CD4-positive, alpha-beta T cell treated with Interleukin-12 subunit alpha and Interleukin-12 subunit beta, for 1 hour (primary cell): ENCODE measurements at places on chromosomes 12 and 14.

DNA sequence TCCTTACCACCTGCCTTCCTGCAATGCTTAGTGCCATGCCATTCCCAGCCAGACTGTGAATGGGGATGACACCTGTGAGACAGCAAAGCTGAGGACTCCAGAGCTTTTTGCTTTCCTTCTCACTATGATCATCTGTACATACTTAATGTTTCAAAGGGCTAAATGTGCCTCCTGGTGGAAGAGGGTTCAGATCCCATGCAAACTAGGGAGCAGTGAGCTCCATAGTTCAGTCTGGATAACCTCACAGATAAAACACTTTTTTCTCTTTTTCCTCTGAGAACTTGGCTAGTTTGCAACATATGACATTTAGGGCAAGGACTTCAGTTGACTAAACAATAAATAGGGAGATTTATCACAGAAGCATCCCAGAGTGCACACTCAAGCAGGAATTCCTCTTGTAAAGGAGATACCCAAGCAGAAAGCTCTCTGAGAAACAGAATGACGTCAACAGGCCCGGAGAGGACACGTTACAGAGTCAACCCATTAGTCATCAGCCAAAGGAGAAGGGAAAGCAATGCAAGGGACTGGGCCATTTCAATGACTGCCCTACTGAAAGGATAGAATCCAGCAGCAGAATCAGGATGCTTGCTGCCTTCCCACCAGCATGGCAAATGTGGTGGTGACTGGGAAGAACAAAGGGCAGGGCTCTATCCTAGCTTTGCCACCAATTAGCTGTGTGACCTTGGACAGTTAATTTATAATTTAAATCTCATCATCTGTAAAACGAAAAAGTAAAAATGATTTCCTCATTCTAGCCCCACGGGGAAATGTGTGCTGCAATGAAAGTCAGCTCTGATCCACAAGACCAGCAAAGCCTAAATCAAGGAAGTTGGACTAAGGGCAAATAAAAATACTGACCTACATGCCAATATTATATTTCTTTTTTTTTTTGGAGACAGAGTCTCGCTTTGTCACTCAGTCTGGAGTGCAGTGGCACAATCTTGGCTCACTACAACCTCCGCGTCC, 80.8 kb upstream of the ACTN1 start:
- no peak for DNase-seq

- no peak for DNase-seq
These were observed 54.3 kb downstream of the SVOP start for GRCh38 chr12:108966378-108967151.

DNA sequence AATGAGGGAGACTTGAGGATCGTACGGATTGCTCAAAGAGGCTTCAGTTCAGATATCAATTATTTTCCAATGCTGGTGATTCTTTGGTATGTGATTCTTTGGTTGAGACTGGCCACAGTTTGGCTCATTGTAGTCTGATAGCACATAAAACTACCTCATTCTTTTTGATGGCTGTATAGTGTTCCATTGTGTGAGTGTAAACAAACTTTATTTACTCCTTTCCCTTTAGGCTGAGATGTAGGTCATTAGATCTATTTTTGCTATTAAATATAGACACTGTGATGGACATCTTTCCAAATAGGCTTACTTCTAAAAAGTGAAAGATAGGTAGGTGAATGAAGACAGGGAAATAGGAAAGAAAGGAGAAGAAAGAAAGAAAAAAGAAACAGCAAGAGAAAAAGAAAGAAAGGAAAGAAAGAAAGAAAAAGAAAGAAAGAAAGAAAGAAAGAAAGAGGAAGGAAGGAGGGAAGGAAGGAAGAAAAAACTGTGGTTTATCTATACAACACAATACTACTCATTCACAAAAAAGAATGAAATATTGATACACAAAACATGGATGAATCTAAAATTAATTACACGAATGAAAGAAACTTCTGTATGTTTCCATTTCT, 19.8 kb upstream of the MED13L start:
- DNase-seq = no peak

- no peak for DNase-seq
These were observed 1.7 kb downstream of the ZDHHC17 start for GRCh38 chr12:76765598-76765997.

DNA sequence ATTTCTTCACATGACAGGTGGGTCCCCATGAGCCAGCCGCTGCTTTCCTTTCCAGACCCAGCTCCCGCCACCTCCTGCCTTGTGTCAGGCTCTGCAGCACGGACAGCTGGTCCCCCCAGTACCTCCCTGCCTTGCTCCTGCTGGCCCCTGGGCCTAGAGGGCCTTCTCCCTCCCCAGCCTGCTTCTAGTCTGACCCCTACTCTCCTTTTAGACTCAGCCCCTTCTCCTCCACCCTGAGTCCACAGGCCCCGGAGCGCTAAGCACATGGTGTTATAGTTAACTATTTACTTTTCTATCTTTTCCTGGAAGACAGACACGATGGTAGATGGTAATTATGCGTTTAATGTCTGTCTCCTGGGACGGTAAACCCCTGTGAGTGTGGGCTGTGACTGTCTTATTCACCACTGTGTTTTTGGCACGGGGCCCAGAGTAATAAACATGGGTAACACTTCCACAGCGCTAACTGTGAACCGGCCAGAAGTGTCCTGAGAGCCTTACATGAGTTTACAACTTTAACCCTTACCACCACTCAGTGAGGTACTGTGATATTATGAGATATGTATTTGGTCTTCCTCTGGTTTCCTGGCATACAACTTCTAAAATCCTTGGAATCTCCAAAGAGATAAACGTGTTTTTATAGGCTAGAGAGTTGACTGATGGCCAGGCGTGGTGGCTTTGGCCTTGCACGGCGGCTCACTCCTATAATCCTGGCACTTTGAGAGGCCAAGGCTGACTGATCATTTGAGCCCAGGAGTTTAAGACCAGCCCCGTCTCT, 41.2 kb downstream of the DGLUCY start:
- peak; percentile 34 for DNase-seq

DNA sequence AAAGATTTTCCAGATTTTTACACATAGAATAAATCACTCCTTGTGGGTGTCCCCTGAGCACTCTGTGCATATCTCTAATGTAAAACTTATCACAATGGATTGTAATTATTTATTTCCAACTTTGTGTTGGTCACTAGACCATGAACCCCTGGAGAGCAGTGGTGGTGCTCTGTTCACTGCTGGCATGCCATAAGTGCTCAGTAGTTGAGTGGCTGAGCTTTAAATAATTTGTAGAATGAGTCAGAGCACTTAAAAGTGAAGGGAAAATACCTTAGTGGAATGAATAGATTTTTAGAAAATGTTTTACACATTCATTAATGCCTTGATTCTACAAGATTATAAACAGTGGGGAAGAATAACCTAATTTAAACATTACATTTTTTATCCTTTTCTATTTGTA, 6.3 kb downstream of the MGAT4C start:
- no peak for DNase-seq

DNA sequence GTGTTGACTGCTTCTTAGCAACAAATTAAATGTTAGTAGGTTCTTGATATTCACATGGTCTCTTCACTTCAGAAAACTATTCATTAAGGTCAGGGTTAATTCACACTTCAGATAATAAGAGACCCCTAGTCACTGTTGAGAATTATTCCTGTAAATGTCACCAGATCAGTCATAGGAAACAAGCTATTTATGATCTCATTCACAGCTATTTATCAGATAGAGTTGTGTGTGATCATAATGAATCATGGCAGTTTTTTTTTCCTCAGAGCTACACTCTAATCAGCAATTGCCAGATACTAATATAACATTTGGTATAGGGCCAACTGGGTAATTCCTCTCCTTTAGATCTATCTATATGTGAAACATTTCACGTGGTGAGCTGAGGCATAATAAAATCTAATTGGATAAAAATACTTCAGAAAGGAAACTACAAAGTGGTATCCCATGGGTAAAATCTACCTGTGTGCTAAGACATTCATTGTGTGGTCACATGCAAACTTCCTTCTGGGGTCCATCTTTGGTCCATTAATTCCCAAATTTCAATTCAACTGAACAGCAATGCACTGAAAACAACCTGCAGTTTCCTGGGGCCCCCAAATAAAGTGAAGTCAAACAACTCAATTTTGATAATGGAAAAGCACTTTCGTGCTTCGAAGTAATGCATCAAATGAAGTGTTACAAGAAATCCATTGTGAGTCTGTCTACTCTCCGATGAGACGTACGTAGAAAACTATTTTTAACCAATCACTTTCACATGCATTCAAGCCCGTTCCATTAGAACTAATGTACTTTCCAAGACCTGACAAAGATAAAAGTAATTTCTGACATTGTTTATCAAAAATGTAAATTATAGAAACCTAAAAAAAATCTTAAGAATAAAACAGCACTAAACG, 197.0 kb downstream of the ACSS3 start:
- DNase-seq = no peak

DNA sequence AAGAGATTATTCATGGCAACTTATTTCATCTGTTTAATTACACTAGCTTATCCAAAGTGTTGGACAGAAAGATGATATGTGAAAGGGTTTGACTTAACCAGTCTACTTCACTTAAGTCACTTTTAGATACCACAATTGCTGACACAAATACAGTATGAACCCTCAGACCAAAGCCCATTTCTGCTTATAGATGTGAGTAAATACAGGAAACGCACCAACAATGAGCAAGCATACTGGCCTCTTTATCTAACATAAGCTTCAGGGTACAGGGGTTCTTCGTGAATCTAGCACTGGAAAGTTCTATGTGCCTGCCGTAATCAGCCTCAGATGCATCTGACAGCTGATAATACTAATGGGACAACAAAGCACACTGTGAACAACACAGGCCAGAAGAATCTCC, 209.6 kb downstream of the MED13L start:
- no peak for DNase-seq

DNA sequence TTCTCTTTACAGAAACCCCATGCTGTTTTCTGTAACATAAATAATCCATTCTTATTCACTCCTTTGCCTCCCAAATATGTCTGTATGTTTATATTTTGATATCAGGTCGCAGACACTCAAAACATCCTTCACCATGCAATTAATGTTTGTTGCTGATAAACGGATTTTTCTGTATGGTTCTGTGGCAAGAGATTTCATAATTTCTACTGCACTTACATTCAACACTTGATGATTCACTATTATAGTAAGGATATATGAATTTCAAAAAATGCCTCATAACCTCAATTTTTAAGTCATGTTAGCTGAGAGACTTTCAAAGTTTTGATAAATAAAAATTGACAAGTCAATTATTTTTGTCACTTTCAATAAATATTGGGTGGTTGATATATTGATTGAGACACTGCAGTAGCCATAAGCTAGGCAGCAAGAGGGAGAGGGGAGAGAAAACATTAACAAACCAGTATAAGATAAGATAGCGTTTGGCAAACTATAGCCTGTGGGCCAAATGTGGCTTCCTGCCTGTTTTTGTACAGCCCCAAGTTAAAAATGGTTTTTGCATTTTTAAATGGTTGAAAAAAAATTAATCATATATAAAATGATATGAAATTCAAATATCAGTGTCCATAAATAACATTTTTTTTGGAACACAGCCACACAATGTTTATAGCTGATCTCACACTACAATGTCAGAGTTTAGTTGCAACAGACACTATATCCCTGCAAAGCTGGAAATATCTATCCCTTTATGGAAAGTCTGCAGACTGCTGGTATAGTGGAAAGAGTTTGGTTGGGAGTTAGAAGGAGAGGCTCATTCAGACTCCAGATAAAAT, 18.3 kb downstream of the ALDH6A1 start:
- no peak for DNase-seq

DNA sequence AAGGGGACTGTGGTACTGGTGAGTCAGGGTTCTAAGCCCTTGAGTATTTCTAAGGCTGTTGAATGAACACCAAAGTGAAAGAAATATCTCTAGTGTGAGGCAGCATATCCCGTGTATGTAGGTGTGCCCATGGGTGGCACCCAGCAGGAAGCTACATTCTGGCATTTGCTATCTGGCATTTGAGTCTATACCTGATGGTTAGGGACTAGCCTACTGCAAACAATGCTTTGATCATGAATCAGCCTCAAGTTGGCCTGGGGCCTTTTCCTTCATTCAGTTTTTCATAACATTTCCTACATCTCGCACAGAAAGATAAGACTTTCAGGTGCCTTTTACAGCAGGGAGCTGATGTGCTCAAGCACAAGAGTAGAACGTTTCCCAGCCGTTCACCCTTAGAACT, 85.7 kb upstream of the E2F7 start:
- no peak for DNase-seq

GRCh38 chr12:49519574-49519936, 19.3 kb upstream of the KCNH3 start:
- no peak for DNase-seq

DNA sequence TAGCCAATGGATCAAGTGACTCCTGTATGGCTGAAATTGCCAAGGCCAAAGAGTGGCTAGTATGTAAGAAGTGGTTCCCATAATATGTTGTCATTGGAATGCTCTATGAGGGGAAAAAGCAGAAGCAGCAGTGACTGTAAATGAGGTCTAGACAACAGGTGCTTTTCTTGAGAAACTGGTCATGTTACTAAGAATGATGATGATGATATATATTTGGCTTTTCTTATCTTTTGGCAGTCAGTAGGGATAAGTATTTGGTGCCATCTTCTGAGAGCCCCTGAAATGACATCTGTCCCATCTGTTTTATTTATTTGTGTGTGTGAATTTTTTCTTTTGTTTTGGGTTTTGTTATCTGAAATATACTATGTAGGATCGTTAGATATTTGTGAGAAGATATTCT, 141.7 kb downstream of the SYT1 start:
- no peak for DNase-seq

DNA sequence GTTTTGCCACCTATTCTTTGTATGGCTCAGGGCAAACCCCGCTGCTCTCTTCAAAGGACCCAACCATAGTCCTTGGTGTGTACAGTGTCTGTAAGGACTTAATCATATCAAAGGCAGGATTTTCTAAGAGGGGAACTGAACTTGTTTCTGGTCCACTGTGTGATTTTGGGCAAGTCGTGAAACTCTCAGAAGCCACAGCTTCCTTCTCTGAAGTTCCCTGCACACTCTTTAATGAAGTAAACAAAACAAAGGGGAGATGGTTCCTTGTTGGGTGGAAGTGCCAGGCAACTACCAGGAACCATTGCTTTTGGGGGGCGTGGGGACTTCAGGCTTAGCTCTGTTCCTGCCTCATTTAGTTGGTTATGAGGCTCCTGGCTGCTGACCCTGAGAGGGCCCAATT, 152.4 kb downstream of the VRK1 start:
- no peak for DNase-seq

DNA sequence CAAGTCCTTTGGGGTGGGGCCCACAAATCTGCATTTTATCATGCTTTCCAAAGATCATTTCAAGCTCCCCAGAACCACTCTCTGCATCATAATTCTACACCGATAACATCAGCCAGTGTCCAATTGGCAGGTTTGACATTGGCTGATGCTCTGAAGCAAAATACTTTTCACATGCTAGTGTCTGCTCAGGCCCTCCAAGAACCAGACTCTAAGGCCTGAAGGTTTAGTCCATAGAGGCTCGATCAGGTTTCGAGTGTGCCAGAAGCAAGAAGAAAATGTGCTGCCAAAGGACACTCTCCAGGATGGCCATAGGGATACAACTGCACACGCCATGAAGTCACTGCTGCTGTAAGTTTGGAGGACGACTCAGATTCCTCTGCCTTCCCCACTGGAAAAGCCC, 280.3 kb downstream of the KSR2 start:
- no peak for DNase-seq
